ENCODE measurements at places on chromosomes 5 and 9.

DNA sequence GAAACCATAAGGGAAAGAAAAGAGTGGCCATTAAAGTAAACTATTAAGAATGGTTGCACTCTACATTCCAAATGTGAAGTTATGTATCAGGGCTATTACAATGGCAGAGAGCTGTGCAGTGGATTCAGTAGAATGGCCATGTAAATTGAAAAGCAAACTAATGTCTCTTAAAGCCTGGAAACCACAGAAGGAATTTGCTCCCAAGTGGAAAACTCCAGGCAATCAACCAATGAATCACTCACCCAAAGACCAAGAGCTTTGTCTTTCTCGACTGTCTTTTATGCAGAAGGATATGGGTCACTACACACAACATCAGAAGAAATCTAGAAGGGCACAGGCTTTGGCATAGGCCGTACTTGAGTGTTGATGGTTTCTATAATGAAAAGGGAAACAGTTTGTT, 114.9 kb downstream of the TLE1 start:
- peak; percentile 47 for DNase-seq

- DNase-seq: no peak
Measured at GRCh38 chr9:114051281-114051680, 26.8 kb downstream of the AMBP start.

GRCh38 chr5:181199881-181200638, 4.9 kb downstream of the TRIM7 start:
- no peak for DNase-seq

DNA sequence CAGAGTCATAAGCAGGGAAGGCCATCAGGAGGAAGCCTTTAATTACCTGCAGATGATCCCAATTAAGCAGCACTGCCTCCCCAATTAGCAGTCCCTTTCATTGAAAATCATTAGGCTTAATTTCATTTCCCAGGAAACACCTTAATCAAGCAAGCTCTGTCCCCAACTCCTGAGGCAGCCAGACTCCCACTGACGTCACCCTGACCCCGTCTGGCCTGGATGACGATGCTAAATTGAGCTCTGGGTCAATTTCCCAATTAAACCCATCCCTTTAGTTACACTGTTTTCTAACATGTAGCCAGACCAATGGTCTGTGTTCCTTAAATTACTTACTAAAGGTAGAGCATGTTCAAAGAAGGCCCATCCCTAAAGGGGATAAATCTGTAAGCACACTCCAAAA, 84.0 kb upstream of the SPOCK1 start:
- no peak for DNase-seq

DNA sequence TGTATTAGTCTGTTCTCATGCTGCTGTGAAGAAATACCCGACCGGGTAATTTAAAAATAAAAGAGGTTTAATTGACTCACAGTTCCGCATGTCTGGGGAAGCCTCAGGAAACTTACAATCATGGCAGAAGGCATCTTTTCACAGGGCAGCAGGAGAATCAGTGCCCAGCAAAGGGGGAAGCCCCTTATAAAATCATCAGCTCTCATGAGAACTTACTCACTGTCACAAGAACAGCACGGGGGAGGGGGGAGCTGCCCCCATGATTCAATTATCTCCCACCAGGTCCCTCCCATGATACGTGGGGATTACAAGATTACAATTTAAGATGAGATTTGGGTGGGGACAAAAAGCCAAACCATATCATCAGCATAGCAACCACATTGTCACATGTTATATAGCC, 102.5 kb downstream of the GPBP1 start:
- DNase-seq: no peak

DNA sequence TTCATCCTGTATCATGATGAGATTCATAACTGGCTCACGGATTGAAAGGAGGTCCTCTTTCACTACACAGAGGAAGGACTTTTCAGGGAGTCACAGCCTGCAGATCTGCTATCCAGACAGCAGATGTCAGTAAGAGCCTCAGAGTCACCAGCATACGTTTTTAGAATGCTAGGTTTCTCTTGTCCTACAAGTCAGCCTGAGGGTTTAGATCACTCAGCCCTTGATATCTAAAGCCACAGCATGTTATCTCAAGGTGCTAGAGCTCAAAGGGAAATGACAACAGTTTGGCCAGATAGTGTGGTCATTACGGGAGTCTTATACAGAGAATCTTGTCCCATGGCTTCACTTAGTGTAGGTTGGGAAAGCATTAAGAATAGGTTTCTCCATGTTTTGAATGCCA, 30.9 kb upstream of the SLC46A2 start:
- DNase-seq: peak; percentile 76

DNA sequence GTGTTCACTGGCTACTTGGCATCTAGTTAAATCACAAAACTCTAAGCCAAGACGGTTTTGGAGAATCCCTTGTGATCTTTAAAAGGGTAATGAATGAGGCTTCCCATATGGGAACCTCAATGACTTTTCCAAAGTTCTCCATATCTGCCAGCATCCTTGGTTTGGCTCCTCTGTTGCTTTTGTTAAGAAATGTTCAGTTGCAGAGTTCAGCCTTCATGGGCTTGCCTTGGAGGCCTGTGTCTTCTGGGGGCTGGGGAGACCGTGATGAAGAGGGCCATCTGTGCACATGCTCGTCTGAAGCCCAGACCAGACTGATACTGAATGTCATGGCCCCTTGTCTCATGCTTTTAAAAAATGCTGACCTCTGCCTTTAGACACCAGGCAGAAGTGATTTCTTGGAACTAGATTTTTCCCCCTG, 84.3 kb downstream of the RAI14 start:
- no peak for DNase-seq

DNA sequence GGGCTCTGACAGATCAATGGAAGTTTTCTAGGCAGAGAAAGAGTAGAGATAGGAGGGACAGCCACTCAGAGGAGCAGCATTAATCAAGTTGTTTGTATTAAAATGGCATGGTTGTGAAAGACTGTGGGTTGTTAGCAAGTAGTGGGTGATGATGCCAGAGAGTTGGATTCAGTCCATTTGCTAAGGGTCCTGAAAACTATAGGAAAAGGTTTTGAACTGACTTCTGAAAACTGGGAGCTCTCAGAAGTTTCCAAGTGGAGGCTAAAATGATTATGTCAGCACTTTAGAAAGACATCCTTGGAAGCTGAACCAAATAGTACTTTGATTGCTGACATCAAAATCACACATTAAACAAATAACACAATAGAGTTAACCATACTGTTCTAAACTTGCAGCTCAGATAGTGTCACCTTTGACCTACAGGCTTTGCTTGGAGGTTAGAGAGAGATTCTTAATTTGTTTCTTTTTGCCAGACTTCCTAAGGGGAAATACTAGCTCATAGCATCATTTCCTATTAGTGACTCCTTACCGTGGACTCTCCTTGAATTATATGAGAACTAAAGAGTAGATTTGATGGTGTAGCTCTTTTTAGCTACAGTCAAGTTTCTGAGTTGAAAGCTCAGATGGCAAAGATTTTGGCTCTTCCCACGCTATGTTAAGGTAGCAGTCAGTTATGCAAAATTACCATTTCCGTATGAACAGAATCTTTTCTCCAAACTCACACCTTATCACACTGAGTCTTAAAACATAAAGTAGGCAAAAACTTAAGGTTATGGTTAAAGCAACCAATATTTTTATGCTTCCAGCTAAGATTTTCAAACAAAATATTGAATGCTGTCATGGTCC, 277.1 kb downstream of the NR3C1 start:
- no peak for DNase-seq

DNA sequence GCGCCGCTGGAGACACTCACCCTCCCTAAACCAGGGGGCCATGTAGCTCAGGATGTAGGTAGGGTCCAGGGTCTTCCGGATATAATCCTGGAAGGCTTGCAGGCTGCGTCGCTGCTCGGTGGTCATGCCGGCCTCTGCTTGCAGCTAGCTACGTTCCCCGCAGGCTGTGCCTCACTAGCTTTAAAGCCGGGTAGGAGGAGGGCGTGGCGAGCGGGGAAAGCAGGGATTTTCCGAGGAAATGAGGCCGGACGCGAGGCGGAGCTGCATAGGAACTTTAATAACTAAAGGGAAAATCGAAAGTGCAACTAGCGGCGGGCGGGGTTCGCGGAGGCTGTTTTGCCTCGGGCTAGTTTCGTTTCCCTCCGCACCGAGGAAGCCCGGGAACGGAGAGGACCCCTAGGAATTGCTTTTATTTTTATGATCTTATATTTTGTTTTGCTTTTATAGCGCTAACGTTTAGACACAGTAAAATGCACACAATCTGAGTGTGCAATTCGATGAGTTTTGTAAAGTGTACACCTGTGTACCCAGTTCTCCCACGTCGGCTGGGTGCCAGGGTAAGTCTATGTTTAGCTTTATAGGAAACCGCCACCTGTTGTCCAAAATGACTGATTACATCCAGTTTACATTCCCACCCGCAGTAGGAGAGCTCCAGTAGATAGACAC, at the start of gene RIGI:
RIGI (minus strand) TSS at position 156 of the 666 bp plus-strand sequence; CDS start at position 126, 30 bp downstream.
- DNase-seq: peak; percentile 98

- DNase-seq: no peak
Measured at GRCh38 chr5:69350664-69351063, 18.1 kb upstream of the CCDC125 start.

- peak; percentile 87 for DNase-seq
Measured at GRCh38 chr9:87714819-87715218, 11.1 kb upstream of the CTSL start.

- no peak for DNase-seq
Measured at GRCh38 chr5:174731214-174732035, 7.0 kb downstream of the MSX2 start.

Data from adipocyte (in vitro differentiated cells).